NCI-H345 (cell line): ENCODE measurements at places on chromosomes 12 and 14.

- no peak for DNase-seq
These were observed 16.5 kb upstream of the DYRK2 start for GRCh38 chr12:67632005-67632404.

GRCh38 chr12:40013847-40014246 is 92.0 kb downstream of the SLC2A13 start:
- DNase-seq: no peak

GRCh38 chr12:127381043-127381668 is 885.8 kb upstream of the TMEM132C start:
- peak; percentile 66 for DNase-seq

DNA sequence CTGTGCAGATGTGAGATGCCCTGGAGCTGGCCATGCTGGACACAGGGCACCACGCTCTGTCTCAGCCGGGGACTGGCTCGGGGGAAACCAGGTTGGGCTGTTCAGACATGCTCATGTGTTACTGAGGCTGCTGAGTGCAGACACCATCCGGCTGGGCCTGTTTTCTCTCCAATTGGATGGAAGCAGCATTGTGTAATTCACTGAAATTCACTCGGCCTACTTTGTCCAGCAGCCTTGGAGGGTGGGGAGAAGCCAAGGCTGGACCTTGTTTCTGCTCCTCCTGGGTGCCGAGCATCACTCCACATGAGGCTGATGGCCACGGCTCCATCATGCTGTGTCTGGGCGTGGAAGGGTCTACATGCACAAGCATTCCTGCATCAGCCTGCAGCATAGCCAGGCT is 130.7 kb downstream of the SMOC1 start:
- DNase-seq: no peak

GRCh38 chr14:73567951-73568885 is 795 bp upstream of the ACOT2 start:
- DNase-seq: no peak

DNA sequence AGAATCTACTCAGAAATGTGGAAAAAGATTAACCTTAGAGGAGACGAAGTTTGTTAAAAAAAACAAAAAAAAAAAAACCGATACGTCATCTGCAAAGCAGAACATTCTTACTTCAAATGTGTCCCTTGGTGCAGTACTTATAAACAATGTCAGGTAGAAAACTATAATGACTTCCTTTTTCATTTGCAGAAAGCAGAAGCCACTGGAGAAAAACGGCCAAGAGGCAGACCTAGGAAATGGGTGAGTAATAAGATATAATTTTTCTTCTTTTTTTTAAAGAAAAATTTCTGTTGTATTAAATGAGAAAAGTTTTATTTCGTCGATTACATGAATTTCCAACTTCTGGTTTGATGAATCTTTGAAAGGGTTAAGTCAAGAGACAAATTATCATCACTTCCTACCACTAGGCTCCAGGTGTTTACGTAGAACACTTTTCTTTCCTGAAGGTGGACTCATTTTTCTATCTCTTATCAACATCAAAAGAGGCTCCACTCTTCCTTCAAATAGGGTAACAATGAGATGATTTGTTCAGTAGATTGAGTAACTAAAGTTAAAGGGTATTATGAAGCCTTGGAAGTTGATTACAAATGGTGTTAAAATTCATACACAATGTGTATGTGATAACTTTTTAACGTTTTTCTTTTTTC is 14.2 kb downstream of the HMGA2 start:
- DNase-seq: no peak

DNA sequence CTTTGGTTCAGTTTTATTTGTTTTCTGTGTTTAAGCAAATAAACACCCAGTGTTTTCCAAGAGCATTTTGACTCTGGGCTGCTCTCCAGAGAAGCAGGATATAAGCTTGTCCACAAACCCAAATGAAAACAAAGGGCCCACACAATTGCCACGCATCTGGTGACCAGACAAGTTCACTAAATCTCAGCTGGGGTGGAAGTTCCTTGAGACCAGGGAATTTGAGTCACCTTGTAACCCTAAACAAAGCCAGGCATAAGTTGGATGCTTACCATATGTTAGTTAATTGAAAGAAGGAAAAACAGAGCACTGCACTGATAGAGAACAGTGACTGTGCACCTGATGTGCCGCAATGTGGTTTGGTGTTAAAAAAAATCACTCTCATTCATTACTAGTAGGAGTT is 1.6 kb upstream of the TXNRD1 start:
- DNase-seq: peak; percentile 50

DNA sequence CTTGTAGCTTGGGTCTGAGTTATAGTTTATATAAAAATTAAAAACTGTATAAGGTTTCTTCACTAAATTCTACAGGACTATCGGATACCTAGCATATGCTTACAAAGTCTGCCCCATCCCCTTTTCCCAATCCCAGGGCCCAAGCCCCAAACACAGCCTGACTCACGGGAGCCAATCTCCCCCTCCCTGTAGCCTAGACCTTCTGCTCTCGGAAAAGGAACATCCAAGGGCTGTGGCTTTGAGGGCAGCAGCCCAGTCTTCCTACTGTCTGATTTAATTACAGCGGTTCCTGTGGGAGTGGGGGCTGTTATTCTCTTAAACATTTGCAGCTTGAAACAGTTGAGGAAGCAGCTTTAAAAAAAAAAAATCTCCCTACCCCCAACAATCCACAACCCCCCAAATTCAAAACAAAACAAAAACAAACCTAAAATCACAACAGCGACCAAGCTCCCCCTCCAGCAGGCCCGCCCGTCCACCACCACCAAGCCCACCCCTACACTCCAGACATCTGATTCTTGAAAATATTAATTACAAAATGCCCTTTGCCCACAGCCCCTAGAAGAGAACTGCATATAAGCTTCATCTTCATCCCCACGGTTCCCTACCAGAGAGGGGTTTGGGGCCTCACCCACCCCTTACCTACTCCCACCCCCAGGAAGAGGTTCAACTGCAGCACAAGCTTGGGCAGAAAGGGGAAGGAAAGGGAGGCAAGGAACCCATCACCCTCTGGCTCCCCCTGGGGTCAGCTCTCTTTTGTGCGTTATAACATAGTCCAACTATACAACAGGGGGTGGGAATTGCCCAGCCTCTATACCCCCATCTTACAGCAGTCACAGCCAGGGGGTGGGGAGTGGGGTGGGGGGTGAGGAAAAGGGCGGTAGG is 1.1 kb upstream of the PRKAG1 start:
- DNase-seq: no peak

GRCh38 chr12:119406308-119406707 is 71.8 kb downstream of the CCDC60 start:
- peak; percentile 66 for DNase-seq

GRCh38 chr14:49425921-49426320 is 160.3 kb downstream of the RPS29 start:
- no peak for DNase-seq

DNA sequence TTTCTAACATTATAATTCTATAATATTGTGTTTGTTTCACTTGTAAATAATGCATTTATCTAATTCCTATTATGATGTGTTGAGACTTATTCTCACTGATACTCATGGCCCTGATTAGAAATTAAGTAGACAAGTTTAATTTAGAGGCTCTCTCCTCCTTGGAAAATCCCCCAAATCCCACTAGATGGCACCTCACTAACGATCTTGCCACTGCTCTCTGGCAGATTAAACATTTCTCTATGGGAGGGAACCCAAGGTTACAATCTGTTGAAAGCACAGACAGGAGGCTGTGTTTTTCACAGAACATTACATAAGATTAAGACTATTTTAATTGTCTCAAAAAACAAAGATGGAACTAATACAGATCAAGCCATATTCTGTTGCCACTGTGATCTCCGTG is 318.7 kb downstream of the LRFN5 start:
- DNase-seq: peak; percentile 18

- DNase-seq: peak; percentile 91
These were observed 182.9 kb downstream of the EXOC5 start for GRCh38 chr14:57085801-57086200.

- no peak for DNase-seq
These were observed 907.5 kb upstream of the ATXN7L3B start for GRCh38 chr12:73629893-73630831.

DNA sequence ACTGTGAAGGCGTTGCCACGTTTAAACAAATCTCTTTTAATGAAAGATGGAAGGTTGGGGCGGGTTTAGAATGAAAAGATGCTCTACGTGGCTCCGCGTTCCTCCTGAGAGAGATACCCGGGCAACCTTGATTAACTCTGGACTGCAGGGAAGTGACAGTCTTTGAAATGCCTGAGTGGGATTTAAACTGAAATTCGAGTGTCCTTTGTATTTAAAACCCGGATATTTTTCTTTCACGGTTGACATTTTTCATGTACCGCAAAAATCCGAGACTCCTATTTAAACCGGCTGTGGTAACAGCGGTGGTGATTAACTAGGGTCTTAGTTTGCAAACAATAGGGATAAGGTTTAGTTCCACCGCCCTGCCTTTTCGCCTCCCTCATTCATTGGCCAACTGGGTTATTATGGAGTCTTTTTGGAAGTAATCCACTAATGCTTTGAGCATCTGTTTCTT is 707 bp downstream of the G2E3 start:
- peak; percentile 33 for DNase-seq

DNA sequence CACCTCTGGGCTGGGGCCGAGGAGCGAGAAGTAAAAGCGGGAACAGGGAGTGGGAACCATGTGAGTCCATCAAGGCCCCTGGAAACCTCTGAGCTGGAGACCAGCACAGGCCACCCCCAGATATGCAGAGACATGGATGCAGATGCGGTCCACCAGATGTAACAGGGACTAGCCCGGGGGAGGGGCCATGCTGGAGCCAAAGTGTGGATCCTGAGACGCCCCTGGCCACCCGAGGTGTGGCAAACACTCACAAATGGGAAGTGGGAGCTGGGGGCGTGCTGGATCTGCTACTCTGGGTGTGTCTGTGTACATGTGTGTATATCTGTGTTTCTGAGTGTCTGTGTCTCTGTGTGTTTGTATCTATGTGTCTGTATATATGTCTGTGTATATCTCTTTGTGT is 12.8 kb downstream of the MYL2 start:
- DNase-seq: no peak

- DNase-seq: no peak
These were observed 82.5 kb downstream of the MAP3K9 start for GRCh38 chr14:70726651-70727375.

- DNase-seq: no peak
These were observed 31.4 kb upstream of the C14orf180 start for GRCh38 chr14:104547998-104548700.
